ENCODE measurements at places on chromosomes 7 and 10. TPM values are rescaled to one million over a fixed set of nuclear protein-coding genes. Genes with fewer than 3 reads are reported as not detected.

CALHM3 gene
- not detected for total RNA-seq

TRIM50 gene
- 1.3 TPM for total RNA-seq

LHPP gene
- 35.9 TPM for total RNA-seq

NPSR1 gene
- not detected for total RNA-seq

NPFFR1 gene
- 0.03 TPM for total RNA-seq

RAPGEF5 gene
- 53.4 TPM for total RNA-seq

PNLIP gene
- 5.4 TPM for total RNA-seq

LRIT1 gene
- total RNA-seq: not detected

ECHS1 gene
- 122 TPM for total RNA-seq

CREB5 gene
- total RNA-seq: 22.5 TPM

PVRIG gene
- 3.1 TPM for total RNA-seq

ZNF365 gene
- total RNA-seq: 0.40 TPM

LEP gene
- total RNA-seq: not detected

CALML3 gene
- not detected for total RNA-seq

UPK3BL2 gene
- 20.3 TPM for total RNA-seq

HIP1 gene
- 19.3 TPM for total RNA-seq

DIP2C gene
- 31.5 TPM for total RNA-seq

ALKBH4 gene
- total RNA-seq: 13.2 TPM

DBNL gene
- total RNA-seq: 147 TPM

COL28A1 gene
- total RNA-seq: 5.1 TPM

ANXA8 gene
- total RNA-seq: 0.52 TPM

NPC1L1 gene
- total RNA-seq: 61.3 TPM

PLAC9 gene
- 8.5 TPM for total RNA-seq

SVOPL gene
- not detected for total RNA-seq

NXPH1 gene
- 0.95 TPM for total RNA-seq

Measured in mucosa of gallbladder (tissue), 1 donor.